NCI-H1092 treated with DMSO at 0.1 percent for 48 hours (cell line): ENCODE measurements at places on chromosomes 5 and 9.
A peak's percentile ranks its signal among the peaks of the same experiment; 100 is the strongest.

DNA sequence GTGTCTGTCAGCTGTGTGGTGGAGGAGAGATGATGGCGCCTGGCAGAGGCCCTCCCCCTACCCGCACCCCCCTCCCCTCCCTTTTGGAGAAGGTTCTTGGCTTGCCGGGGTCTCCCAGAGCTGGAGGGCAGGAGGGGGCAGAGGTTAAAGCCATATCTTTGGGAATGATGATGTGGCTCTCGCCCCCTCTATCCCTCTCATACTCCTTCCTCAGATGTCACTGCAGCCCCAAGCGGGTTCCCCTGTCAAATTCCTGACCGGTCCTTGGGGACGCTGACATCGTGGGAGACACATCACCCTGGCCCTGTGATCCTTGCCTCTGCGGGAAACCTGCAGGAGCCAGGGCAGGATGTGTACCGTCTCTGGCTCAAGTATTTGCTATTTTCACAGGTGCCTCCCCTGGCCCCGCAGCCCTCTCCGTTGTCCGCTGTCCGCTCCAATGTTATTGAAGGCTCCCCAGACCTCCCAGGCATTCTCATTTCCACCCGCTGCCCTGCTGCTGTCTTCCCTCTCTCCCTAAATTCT is 109.5 kb downstream of the FOXD1 start:
- peak; percentile 49 for DNase-seq

GRCh38 chr5:13480834-13481233 is 463.7 kb downstream of the DNAH5 start:
- DNase-seq = no peak

DNA sequence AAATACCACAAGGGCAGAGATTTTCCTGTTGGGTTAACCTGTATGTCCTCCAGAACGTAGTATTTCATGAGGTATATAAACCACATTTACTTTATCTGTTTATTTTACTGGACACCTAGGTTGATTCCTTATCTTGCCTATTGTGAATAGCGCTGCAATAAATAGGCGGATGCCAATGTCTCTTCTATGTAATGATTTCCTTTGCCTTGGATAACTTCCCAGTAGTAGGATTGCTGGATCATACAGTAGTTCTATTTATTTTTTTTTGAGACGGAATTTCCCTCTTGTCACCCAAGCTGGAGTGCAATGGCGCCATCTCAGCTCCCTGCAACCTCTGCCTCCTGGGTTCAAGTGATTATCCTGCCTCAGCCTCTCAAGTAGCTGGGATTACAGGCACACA is 15.6 kb upstream of the TUT7 start:
- no peak for DNase-seq

GRCh38 chr5:78509145-78509865 is 139.3 kb downstream of the LHFPL2 start:
- no peak for DNase-seq
